Stimulated activated CD4-positive, alpha-beta T cell treated with anti-CD3 and anti-CD28 coated beads, Interleukin-15, amount 100 ng/mL, for 48 hours (primary cell): ENCODE measurements at places on chromosomes 12 and 14.

DNA sequence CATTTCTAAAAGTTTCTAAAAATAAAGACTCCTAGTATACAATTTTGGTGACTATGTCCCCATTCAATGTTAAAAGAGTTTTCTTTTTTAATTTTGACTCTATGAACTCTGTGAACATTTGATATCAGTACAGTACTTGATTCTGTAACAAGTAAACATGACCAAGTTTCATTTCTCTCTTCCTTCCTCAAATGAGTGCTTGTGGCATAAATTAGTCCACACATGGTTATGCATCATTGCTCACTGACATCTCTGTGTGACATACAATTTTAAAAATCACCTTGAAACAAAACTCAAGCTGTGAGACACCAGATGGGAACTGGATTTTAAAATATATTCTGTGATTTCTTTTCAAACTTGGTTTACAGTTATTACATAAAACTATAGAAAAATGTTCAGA lies 253.9 kb upstream of the MDGA2 start:
- DNase-seq = no peak

GRCh38 chr14:68519671-68520187 lies 273.1 kb downstream of the ZFP36L1 start:
- DNase-seq = no peak

DNA sequence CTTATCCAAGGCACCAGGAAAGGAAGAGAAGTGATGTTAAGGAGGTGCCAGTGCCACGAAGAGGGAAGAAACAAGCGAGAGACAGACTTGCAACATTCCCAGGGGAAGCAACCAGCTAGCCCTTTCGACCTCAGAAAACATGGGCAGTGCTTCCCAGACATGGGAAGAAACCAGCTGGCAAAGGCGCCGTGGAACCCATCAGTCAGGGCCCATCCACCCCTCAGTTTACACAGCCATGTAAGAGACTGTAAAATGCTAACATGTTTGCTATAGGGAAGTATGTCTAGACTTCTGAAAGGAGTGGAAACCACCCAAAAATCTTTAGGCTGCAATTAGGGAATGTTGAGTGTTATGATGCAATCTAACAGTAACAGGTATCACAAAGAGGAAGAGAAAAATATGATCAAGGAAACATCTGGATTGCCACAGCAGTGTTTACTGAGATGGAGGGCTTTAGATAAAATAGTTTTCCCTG lies 26.3 kb downstream of the ANAPC5 start:
- no peak for DNase-seq

GRCh38 chr12:64480148-64480547 lies 28.2 kb downstream of the TBK1 start:
- DNase-seq = no peak

DNA sequence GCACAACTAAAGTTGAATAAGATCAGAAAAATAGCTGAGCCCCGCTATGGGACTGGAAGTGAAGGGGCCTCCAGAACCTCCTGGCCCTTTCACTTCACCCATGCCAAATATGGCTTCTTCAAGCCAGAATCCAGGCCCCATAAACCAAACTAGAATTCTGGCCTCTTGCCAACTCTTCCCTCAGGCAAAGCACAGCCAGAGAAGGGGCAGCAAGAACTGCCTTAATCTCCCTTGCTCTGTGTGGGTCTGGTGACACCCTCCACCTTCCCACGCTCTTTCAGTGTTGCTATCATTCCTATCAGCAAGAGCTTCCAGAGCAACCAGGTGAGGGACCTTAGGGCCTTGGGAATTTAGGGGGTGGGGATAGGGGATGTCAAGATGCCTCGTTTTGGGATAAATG lies 3.1 kb upstream of the PNMA1 start:
- DNase-seq = no peak

DNA sequence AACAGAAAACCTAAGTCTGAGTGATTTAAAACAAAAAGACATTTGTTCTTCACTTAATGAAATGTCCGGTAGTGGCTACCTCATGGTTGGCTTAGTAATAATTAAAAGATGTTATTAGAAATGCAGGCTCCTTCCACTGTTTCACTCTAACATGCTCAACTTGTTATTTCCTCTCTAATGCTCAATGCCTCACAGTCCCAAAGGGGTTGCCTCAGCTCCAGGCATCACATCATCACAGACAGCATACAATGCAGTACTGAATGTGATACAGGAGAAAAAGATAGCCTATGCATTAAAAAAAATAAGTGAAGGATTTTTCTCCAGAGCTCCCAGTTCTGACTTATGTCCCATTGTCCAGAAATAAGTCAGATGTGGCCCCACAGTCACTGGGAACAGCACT lies 1077.0 kb upstream of the TMEM132C start:
- no peak for DNase-seq

DNA sequence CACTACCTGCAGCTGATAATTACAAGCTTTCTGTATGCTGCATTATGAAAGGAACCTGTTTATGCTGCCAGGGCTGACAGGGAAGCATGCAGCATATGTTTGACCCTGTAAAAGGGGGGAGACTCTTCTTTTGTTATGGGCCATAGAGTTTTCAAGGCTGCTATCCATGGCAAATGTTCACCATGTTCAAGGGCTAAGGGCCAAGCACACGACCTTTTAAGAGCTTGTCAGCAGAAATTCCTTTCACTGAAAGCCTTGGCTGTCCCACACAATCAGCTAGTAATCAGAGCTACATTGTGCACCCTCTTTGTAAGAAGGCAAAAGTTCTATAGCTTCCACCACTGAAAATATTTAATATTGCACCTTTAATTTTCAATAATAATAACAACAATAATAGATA lies 74.2 kb upstream of the MBIP start:
- no peak for DNase-seq

DNA sequence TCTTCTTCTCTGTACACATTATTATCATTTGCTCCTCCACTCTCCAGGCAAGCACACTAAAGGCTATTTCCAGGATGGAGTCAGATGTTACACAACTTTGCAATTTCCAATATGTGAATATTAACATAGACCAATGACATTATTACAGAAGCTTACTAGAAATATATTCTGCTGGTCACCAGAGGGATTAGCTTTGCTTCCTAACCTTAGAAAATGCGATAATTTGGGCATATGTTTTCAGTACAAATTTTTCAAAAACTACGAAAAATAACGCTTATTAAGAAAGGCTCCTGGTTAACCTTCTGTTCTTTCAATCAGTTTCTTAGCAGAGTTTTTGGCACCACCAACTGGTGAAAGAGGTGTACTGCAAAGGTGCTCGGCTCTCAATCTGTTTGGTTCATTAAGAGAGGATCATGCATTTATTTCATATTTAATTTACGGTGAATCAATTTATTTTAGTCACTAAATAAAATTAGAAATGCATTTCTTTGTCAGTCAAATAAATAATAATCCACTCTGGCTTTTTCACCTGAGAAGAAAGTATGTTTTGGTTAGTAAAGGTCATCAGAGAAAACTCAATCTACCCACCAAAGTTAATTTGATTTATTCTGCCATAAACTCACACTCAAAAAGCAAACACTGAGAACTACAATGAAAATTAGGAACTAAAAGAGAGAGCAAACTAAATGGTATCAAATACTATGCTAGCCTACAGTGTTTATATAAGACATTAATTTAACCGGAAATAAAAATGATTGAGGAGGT lies 39.2 kb downstream of the EFCAB11 start:
- peak; percentile 34 for DNase-seq

- DNase-seq = no peak
These were observed 651 bp downstream of the TMEM117 start for GRCh38 chr12:43836475-43836989.

DNA sequence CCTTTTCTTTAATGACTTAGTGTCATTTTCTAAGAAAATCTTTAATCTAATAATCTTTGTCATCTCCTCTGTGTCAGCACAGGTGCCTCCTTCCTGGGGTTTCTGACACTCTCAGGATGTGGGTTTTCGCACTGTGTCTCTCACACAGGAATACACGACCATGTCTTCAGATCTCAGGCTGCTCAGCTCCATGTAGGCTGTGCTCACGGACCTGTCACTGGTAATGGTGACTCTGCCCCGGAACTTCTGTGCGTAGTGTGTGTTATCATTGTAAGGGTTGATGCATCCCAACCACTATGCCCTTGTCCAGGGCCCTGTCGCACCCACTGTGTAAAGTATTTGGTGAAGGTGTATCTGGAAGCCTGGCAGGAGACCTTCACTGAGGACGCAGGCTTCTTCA lies 647.8 kb downstream of the TMEM121 start:
- peak; percentile 40 for DNase-seq

DNA sequence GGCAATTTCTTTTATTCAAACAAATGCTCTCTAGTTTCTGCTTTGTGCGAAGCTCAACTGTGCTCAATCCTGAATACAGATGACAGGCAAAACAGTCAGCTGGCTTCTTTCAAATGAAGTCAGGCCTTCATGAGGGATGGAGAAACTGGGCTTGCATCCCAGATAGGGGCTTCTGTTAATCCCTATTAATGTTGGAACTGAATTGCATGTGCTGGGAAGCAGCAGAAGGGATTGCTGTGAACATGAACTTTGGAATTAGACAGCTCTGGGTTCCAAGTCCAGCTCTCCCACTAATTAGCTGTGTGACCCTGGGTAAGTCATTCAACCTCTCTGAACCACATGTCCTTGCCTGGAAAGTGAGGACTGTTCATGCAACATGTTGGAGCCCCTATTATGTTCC lies 21.1 kb upstream of the CORO1C start:
- no peak for DNase-seq

- no peak for DNase-seq
These were observed 18.9 kb upstream of the CARMIL3 start for GRCh38 chr14:24032727-24033418.

DNA sequence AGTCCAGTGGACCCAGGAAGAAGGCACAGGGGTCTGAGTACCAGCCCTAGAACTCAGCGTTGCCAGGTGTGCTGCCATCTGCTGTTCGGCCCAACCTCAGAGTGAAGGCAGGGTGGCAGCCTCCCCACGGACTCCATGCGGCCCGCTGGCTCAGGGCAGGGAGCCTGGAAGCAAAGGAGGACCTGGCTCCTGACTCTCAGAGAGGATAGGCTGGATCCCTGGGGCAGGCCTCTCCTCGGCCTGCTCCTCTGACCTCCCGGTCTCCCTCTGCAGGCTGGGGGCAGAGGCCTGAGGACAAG lies 10.1 kb downstream of the MCRS1 start:
- no peak for DNase-seq

DNA sequence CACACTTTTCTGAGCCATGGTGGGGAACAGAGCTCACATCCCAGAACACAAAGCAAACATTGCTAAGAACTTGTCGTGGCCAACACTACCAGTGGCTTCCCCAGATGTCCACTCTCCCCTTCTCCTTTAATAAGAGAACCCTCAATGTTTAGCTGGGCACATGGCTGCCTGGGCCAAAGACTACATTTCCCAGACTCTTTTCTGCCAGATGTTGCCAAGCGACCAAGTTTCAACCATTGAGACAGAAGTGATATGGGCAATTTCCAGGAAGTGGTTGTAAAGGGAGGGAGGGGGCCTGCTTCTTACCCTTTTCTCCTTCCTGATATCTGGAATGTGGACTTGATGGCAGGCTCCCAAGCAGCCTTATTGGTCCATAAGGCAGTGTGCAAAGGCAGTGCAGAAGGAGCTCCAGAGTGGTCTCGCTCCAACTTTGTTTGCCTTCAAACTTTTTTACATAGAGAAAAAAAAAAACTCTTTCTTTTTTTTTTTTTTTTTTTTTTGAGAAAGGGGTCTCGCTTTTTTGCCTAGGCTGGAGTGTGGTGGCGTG lies 24.9 kb upstream of the JDP2 start:
- no peak for DNase-seq

GRCh38 chr12:124484067-124484466 lies 83.3 kb downstream of the NCOR2 start:
- no peak for DNase-seq

- no peak for DNase-seq
These were observed 8.2 kb downstream of the ZFC3H1 start for GRCh38 chr12:71655495-71655894.

- peak; percentile 78 for DNase-seq
These were observed 199.5 kb upstream of the DCN start for GRCh38 chr12:91382081-91382543.

DNA sequence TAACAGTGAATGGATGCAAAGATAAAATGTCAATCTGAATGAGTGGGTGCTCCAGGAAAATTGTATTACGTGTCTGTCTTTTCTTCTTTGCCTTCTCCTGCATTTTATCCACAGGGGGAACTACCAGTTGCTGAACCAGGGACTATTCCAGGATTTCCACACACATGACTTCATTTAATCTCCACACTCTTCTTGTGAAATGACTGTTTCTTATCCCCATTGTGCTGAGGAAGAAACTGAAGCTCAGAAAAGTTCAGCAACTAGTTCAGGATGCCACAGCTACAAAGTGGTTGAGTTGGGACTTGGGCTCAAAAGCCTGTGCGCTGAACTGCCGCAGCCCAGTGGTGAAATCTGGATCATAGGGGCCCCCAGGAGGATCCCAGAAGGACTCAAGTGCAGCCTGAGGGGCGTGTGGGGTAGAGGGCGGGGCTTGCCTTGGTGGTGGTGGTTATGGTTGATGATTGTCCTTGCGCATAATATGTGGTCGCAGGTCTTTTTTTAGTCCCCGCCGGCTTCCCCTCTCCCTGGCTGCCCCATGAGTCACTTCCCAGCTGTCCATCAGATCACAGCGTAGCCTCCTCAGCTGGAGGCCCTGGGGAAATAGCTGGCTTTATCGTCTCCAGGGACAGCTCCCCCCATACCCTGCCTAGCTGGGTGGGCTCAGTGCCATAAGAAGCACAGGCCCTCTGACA lies 235.2 kb upstream of the CRY1 start:
- DNase-seq = no peak

DNA sequence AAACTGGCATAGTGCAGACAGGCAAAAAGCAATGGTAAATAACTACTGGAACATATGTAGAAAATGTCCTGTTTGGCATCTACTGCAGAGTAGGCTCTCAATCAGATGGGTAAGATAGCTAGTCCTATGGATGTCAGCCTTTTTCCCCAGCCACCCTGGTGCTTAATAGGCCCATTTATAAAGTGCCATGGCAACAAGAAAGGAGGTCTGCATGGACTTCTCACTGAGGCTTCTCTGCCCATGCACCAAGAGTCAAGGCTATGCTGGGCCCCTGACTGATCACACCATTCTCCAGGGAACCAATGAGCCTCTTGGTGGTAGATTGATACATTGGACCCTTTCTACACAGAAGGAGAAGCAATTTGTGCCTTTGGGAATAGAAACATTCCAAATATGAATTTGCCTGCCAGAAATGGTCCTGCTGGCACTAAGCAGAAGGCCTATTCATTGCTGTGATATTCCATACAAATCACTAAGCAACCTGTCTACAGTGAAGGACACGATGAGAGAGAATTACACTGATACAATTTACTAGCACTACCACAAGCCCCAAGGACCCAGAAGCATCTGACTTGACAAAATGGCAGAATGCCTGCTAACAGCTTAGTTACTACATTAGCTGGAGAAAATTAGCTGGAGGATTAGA lies 43.8 kb downstream of the RESF1 start:
- DNase-seq = no peak

- DNase-seq = no peak
These were observed 1.2 kb downstream of the SOCS2 start for GRCh38 chr12:93573552-93574223.
